ENCODE measurements at places on chromosomes 3 and 15. TPM values are rescaled to one million over a fixed set of nuclear protein-coding genes. Genes with fewer than 3 reads are reported as not detected.

- no peak for DNase-seq
These were observed 21.0 kb upstream of the FAM174B start for GRCh38 chr15:92676561-92676960.

Gene CD80
- total RNA-seq = not detected

Gene SMCO1
- not detected for total RNA-seq

GRCh38 chr3:168455814-168456213, 360.1 kb upstream of the GOLIM4 start:
- DNase-seq = no peak

DNA sequence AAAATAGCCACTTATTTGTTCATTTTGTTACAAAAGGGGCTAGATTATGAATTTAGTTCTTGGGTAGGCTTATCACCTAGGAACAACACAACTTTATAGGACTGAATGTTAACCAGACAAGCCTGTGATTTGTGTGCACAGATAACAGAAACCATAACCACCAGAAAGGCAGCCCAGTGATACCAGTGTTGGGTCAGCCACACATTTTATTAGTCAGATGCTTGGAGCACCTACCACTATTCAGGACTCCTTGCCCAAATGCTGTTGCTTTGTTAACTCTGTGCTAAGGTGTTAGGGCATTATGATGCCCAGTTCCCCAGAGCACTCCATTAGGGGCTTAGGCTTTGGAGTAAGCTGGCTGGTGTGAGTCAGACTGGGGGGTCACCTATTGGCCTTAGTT, 22.5 kb downstream of the PLCL2 start:
- DNase-seq = no peak

DNA sequence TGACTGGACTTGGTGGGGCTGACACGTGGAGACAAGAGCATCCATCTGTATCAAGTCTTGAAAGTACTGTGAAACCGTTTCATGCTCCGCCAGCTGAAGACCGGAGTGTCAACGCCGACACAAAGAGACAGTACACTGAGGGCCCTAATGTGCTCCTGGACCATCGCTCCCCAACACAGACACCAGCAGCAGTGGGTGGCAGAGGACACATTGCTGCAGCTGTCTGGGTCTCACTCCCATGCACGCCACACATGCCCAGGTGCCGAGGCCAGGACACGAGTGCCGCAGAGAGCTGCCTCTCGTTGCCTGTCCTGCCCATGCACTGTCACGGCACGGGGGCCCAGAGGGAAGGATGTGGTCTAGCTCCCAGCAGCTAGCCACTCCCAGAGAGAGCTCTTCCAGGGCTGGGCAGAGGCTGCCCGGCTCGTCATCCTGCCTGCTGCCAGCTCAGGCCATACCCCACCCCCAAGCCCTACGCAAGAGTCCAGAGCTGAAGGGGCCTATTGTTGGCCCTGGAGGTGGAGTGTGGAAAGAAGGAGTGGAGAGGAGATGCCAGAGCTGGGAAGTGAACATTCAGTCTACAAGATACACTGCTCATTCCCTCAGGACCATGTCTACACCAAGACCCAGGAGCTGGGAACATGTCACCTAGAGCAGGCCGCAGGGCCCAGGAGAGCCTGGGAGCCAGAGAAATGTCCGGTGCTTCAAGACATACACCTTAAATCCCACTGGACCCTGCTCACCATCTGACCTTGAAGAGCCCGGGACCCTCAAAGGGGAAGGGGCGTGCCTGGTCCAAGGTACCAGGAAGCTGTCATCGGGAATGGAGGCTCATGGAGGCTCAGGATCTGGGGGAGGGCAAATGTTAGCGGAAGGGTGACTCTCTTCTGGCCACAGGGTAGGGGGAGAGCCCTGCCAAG, 7.7 kb downstream of the TNK2 start:
- peak; percentile 98 for DNase-seq

- no peak for DNase-seq
These were observed 1.2 kb downstream of the IGDCC4 start for GRCh38 chr15:65421360-65422215.

DNA sequence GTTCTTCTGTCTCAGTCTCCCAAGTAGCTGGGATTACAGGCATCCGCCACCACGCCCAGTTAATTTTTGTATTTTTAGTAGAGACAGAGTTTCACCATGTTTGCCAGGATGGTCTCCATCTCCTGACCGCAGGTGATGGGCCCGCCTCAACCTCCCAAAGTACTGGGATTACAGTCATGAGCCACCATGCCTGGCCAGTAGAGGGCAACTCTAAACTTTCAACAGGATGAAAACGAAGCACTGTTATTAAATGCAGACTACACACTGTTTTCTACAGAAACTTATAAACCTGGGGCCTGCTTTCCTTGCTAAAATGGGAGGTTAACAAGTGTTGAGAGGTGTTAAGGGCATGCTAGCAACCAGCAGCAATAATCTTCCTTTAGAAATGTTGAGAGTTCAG, 7.6 kb downstream of the ARPC4 start:
- DNase-seq = peak; percentile 30

DNA sequence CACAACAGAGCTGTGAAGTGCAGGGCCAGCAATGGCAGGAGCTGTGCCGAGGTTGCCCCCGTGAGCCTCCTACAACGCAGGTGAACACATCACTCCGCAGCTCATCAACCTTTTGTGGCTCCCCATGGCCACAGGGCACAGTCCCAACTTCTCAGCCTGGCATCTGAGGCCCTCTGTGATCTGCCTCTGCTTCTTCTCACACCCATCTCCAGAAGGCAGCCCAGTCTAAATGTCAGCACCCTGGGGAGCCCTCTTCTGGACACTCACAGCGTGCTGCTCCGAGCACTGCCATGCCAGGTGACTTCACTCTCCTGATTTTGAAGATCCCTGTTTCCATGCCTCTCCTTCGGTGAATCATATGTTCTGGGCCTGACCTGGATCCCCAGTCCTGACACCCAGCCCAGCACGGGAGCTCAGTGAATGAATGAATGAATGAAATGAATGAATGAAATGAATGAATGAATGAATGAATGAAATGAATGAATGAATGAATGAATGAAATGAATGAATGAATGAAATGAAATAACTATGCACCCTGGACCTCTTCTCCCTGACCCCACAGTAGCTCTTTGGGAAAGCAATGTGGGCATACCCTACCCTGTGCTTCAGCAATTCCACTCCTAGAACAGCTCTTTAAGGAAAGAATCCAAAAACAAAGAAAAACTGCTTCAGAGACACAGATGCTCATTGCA, 17.9 kb upstream of the SKIC8 start:
- DNase-seq = peak; percentile 61
